Memory B cell (primary cell): ENCODE measurements at places on chromosomes 11 and 22.

DNA sequence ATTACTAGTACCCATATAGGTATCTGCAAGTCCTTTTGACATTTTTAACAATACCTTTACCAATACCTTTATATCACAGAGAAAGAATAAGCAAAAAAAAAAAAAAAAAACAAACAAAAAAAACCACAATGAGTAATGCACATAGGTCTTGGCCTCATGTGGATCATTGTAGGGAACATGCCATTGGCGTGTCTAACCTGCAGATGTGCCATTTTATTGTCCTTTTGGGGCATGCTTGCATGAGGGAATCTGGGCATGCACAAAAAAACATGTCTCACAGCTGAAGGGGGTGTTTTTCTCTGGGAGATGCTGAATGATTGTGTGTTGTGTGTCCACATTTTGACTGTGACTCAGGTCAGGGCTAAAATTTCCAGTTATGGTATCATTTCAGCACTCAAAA is 361.6 kb downstream of the GUCY1A2 start:
- no peak for DNase-seq

DNA sequence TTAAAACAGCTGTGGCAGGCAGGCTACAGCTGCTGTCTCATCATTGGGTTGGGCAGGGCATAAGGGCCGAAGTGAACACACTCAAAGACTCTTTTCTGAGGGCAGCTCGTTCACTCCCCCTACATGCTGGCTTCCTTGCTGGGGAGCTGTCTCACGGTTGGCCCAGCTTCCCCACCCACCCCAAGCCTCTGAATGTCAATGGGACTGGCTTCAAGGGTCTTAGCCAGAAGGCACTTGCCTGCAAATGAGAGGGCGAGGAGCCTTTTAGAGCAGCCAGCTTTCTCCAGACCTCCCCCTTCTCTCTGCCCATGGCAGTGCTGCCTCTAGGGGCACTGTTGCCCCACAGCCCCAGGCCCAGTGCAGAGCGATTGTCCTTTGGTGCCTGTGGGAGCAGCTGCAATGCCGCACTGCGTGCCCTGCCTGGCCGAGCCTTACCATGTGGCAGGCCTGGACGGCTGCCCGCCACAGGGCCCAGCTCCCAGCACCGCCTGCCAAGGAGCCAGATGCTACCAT is 94.7 kb upstream of the RASSF10 start:
- no peak for DNase-seq

- no peak for DNase-seq
These were observed 64.2 kb downstream of the KREMEN1 start for GRCh38 chr22:29136782-29137700.

DNA sequence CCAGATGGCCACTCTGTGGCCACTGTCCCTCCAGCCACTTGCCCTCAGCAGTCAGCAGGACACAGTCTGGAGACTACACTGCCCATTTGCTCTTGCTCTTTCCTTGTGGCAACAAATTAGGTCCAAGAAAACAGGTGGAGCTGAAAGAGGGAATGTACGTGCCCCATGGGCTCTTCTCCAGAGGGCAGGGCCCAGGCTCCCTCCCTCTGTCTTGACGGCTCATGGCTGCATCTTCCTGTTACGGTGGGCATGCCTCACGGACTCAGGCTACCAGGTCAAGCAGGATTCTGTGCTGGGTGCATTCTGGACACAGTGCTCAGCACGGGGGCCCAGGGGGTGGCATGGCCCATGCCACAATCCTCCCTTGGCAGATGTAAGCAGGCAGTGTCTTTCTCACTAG is 71.3 kb downstream of the MED15 start:
- no peak for DNase-seq

GRCh38 chr11:2630679-2631078 is 69.1 kb downstream of the KCNQ1OT1 start:
- no peak for DNase-seq

- DNase-seq = no peak
These were observed 943.9 kb downstream of the OPCML start for GRCh38 chr11:132588366-132588765.

GRCh38 chr11:59679347-59679746 is 10.5 kb upstream of the PATL1 start:
- DNase-seq = no peak

DNA sequence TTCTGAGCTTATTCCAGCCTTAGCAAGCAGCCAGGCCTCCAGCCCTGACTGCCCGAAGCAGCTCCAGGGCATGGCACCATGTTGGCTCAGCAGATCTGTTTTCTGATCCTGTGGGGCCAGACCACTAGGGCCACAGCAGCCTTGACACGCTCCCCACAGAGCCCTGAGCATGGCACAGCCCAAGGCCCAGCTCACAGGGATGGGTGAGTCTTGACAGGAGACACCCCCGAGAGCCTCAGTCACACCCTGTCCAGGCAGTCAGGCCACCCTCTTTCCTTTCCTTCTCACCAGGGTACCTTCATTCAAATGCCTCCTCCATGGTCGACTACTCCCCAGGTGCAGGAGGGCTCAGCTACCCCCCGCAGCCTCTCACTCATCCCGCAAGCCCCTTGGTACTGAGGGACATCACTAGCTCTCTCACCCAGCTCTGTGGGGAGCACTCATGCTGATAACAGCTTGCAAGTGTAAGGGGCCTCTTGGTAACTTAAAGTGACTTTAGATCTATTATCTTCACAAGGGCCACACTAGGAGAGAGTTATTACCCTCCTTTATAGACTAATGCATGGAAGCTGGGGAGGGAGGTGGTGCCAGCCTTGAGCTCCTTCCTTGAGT is 3.9 kb upstream of the CDC42BPG start:
- no peak for DNase-seq

DNA sequence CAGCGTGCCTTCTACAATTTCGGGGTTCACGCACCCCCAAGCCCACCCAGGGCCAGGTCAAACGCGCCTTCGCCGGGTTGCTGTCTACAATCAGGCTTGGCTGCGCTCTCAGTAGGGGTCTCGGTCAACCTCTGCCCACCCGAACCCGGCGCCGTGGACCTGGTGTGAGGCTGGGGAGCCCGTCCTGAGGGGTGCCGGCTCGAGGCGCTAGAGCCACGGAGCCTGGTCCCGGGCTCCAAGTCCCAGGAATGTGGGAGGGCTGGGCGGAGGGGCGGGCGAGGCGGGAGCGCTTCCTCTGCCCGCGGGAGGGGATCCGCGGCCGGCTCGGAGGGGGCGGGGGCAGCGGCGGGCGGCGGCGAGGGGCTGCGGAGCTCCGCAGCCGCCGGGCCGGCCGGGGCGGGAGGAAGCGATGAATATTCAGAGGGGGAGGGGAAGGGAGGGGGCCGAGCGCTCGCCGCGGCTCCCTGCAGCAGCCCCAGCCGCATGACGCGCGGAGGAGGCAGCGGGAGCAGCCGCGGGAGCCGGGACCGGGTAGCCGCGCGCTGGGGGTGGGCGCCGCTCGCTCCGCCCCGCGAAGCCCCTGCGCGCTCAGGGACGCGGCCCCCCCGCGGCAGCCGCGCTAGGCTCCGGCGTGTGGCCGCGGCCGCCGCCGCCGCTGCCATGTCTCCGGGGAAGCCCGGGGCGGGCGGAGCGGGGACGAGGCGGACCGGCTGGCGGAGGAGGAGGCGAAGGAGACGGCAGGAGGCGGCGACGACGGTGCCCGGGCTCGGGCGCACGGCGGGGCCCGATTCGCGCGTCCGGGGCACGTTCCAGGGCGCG is at the start of gene PTPRJ:
Gene PTPRJ, plus strand, starts transcription at position 472 of the 819 bp plus-strand sequence. CDS start 354 bp downstream, outside the sequence.
- peak; percentile 53 for DNase-seq

- no peak for DNase-seq
These were observed 78.5 kb downstream of the LUZP2 start for GRCh38 chr11:24575392-24575791.

- peak; percentile 24 for DNase-seq
These were observed 57.6 kb downstream of the SYN3 start for GRCh38 chr22:33000342-33001280.

DNA sequence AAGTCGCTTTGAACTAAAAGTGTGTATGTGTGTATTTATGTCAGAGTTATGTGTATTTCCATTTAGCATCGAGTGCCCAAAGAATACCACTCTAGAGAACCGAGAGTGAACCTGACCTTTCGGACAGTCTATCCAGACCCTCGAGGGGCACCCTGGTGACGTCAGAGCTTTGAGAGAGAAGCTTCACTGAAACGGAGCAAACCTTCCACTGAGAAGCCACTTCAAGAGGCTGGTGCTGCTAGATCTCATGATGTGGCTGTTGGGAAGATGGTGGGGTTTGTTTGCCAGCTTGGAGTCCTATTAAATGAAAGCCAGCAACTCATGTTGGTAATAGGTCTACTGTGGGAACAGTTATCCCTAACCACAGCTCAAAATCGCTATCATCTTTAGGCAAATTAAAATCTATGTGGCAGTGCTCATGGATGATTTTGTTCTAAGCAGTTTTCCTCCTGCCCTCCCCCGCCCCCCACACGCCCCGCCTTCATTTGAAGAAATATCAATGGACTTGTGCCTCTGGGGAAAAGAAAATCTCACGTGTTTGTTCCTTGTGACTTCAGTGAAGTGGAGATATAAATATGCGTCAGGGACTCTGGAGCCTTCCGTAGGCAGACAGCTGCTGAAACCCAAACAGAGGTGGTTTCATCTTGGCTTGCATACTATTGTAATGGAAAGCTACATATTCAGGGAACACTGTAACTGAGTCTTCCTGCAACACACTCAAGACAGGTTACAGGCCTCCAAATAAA is 22.4 kb upstream of the C11orf96 start:
- no peak for DNase-seq

GRCh38 chr11:30171661-30172060 is 59.2 kb upstream of the FSHB start:
- DNase-seq = no peak

- no peak for DNase-seq
These were observed 32.1 kb upstream of the DRD2 start for GRCh38 chr11:113507341-113507740.

DNA sequence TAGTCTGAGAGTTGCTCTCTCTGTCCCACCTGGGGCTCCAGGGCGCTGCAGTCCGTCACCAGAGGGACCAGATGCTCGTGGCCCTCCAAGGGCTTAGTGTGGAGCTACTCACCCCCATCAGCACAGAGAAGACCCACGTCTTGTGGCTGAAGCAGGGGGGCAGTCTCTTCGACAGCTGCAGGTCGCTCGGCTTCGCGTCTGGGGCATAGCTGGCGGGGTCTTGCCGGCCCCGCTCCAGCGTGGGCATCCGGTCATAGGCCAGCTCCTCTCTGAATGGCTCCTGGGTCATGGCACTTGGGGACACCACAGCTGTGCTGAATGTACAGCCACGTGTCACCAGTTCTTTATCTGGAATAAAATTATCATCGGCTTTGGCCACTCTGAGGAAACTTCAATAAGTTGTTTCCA is 608 bp downstream of the MLC1 start:
- no peak for DNase-seq

DNA sequence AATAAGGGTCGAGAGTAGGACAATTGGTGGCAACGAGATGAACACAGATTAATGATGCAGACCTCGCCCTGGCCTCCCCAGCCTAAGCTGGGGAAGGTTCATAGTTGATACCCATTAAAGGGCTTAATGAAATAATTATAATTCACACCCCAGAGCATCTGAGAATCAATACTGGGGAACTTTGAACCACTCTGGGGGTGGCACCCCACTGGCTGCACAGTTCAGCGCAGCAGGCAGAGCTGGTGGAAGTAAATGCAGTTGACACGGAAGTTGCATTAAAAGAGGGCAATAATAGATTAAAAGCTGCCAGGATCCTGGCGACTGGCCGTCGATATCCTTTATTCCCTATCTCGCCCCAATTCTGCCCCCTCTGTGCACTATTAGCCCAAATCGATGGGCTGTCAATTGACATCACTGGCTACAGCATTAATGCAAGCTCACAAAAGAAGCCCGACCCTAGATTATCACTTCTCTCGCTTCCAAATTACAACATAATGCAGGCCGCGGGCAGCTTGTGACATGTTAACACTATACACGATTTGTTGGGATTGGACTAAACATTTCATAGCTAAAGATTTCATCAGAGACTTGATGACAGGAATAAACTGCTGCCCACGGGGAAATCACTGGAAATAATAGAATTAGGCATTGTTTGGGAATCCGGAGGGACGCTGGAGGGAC is 14.5 kb downstream of the HSPA8 start:
- no peak for DNase-seq

DNA sequence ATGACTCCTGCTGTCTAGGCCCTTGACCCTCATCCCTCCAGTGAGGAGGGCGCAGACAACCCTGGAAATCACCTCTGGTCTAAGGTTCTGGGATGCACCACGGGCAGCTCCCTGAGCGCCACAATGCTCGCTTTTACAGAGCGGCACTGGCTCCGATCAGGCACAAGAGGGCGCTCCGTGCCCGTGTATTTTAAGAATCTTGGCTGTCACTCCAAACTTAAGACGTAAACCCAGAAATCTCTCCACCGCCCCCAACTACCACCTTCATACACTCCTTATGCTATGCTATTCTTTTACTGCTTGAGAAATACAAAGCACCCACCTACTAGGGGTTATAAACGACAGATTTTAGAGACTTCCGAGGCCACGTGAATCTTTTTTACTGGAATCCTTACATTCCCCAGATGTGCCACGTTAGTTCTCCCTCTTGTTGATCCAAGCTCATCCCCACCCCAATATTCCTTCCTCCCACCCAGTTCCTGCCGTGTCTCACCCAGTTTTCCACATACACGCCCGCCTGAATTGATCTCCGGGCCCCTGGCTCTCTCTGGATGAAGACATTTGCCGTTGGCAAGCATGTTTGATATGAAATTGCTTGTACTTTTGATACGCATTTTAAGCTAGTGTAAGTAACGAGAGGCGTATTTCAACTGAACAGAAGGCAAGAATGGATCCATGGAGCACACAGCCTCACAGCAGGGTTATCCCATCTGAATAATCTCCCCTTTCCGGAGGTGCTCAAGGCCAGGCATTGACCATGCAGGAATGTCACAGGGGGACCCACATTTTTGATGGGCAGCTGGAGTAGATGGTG is 453.5 kb downstream of the OPCML start:
- no peak for DNase-seq
